HepG2 (cell line): ENCODE measurements at places on chromosomes 7 and 10.

- DNase-seq, result no peak
Measured at GRCh38 chr10:49172777-49173132, 15.4 kb downstream of the TMEM273 start.

DNA sequence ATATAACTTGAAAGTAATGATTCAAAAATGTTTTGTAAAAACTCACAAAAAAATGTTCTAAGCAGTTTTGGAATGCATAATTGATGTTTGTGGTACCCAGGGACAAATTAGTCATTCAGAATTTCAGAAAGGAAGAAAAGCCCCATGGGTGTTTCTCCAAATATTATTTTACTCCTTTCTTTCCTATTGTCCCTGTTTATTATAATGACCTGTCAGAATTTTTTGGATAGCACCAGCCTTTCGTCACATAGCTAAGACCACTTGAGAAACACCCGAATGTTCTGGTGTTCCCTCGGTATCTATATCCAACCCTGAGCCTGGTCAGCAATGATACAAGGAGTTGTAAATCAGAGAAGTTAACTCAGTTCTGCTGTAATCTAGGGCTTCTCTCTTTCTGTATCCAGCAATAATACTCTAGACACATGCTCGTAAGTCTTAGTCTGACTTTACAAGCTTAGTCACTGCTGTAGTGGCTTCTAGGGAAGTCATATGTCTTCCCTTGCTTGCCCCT lies 64.8 kb upstream of the MEOX2 start:
- DNase-seq, result no peak

DNA sequence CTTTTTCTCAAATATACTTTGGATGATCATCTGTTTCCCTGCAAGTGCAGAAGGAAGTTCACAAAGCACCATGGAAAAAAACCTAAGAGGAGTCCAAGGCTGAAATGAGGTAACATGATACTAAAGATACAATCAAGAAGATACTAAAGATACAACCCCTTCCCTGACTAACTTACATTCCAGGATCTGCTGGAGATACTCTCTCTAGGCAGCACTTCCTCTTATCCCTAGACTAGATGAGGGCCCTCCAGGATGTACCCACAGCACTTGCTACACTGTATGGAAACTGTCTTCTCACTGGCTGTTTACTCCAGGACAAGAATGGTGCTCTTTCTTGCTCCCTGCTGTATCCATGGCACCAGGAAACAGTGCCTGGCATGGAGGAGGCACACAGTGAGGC lies 116.4 kb upstream of the NFE2L3 start:
- no peak for DNase-seq

DNA sequence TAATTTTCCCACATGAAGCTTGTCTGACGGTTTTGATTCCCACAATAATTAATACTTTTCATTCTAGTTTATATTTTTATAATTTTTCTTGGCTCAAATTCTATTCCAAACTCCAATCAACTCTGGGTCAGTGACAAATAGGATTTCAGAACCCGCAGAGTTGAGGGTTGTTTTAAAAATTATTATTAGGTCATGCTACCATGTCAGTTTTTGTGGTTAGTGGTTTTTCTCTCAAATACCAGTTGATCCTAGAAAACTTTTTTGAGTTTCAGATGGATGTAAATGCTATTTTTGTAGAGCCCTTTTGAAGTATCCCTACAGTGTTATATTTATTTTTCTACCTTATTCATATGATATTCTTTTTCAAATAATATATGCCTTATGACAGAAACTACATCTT lies 237.4 kb downstream of the SEMA3D start:
- DNase-seq, result no peak
